ENCODE measurements at places on chromosomes 6 and 20.

DNA sequence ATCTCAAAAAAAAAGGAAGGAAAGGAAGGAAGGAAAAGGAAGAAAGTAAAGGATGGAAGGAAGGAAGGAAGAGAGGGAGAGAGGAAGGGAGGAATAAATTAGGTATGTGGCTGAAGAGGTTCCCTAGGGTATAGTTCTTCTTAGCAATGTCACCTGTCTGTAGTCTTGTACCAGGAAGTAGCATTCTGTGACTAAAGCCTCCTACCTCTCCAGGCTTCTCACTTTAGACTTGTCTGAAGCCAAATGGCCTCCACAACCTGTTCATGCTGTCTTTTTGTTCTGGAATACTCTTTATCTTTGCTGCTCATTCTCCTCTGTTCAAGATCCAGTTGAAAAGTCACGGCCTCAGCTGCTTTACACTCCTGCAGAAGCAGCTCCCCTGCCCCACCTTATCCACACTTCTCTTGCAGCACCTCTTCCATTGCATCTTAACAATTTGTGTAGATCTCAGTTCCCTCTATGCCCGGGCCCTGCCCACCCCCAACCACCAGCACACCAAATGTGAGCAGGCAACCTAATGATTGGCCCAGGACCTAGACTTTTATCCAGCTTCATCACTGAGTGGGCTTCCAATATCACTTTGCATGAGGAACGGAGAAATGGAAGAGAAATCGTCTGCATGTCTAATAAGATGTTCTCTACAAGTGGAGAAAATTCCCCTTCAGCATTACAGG, 19.1 kb downstream of the GCNT2 start:
- DNase-seq, result no peak

GRCh38 chr20:37393196-37393862, 47.4 kb downstream of the SRC start:
- no peak for DNase-seq

DNA sequence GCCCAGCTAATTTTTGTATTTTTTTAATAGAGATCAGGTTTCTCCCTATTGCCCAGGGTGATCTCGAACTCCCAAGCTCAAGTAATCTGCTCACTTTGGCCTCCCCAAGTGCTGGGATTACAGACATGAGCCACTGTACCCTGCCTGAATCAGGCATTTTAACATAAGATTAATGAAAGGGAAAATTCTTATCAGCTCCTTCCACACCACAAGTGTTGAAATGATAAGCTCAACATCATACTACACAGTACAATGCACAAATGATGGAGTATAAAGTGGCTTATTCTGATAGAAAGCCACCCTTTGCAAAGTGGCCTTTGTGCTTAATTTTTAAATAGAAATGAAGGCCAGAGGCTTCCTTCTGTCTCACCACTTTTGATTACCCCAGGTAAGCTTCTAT, 71.3 kb upstream of the MCHR2 start:
- no peak for DNase-seq

DNA sequence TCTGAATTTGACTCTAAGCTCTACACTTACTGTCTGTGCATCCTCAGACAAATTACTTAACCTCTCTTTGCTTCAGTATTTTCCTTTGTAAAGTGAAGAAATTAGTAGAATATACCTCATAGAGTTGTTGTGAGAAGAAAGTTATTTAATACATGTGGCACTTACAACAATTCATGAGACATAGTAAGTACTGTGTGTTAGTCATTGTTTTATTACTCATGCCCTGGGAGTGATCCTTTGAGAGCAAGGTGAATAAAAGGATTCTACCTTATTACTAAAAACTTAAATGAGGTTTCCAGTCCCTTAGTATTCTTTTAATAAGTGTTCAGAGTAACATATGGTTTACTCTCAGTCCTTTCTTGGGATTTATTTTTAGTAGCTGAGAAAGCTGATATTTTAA, 233.6 kb upstream of the MAP3K7 start:
- no peak for DNase-seq
